Right atrium auricular region (tissue), 2 donors: ENCODE measurements at places on chromosomes 5 and 9. TPM values are rescaled to one million over a fixed set of nuclear protein-coding genes. Genes with fewer than 3 reads are reported as not detected.

GBGT1 gene
- 15.5 TPM for total RNA-seq

IL5 gene
- total RNA-seq = not detected

TMEM8B gene
- total RNA-seq = 10.3 TPM

RLN1 gene
- total RNA-seq = not detected

PLCXD3 gene
- 68.3 TPM for total RNA-seq

NTNG2 gene
- total RNA-seq = 16.9 TPM

GFI1B gene
- 0.35 TPM for total RNA-seq

IFNA17 gene
- not detected for total RNA-seq

UGT3A1 gene
- not detected for total RNA-seq
